ENCODE measurements at places on chromosomes 4 and X.

DNA sequence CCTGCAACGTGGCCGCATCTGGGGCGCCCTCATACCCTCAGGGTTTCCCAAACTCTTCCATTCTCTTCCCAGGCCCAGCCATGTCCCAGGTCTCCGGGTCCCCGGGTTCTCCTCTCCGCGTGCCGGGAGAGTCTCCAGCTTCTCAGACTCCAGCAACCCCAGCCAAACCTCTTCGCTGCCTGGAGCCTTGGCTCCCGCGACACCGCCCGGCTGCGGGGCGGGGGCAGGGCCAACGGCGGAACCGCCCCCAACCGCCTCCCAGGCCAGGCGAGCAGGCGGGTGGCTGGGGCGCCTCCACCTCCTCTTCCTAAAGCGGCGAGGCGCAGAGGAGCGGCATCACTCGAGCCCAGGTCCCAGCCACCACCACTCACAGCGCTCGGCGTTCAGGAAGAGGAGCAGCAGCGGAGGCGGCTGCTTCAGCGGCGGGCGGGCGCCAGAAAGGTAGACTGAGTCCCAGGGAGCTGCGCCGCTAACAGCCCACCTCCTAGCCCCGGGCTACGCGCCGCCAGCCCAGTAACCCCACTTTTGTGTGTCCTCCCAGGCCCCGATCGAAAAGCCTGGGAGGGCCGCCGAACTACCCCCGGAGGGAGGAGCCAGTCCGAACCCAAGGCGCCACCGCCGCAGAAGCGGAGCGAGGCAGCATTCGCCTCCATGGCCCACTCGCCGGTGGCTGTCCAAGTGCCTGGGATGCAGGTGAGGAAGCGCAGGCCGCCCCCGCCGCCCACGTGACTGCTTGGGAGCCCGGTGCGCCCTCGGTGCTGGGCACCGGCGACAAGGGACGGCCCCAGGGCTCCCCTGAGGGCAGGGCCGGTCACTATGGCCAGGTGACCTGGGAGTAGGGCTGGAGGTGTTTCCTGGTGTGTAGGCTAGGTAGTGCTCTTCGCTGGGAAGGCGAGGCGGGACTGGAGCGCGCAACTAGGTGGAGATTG, at the start of gene STK26:
STK26 (plus strand) TSS at position 336 of the 929 bp plus-strand sequence; CDS start at position 652, 316 bp downstream.
- DNase-seq, result peak; percentile 67

DNA sequence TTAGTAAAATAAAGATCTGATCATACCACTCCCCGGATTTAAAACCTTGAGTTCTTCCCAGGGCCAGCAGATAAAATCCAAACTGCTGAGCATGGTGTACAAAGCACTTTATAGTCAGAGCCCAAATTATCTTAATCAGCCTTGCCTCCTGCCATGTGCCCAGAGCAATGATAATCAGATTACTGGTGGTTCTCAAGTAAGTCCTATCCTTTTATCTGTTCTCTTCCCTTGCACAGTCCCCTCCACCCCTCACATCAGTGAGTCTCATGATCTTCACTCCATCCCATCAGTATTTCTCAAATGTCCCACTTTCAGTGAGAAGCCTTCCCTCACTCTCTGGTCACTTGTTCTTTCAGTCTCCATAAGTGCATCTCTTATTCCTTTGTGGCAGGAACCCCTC, 22.7 kb downstream of the INTS6L start:
- no peak for DNase-seq

DNA sequence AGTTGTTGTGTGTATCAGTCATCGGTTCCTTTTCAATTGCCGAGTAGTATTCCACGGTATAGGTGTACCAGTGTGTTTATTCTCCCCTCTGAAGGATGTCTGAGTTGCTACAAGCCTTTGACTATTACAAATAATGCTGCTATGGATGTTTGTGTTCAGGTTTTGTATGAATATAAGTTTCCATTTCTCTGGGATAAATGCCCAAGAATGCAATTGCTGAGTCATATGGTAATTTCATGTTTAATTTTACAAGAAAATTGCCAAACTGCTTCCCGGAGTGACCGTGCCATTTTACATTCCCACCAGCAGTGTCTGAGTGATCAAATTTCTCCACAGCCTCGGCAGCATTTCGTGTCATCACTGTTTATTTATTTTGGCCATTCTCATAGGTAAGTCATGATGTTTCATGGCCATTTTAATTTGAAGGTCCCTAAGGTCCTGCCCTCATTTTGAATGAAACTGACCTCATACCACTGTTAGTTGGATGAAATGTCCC, 73.9 kb downstream of the IRF2 start:
- DNase-seq, result no peak

DNA sequence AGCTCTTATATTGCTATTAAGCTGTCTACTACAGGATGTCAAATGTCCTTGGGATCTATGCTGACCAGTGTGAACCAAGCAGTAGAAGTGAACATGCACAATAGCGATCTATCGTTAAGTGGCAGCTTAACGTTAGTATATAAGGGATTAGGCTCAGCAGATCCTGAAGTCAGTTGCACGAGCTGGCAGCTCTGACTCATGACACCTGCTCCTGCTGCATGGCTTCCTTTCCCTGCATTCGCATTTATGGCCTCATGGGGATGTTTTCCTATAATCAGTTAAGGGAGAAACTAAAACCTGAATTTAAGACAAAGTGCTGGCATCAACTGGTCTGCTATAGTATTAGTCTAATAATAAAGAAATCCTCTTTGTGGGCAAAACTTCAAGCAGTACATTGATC, 12.7 kb upstream of the MCUB start:
- DNase-seq, result no peak

- DNase-seq, result no peak
Observed at GRCh38 chrX:18160369-18160768, 60.3 kb downstream of the BEND2 start.

All from stimulated activated CD4-positive, alpha-beta T cell treated with anti-CD3 and anti-CD28 coated beads, Interleukin-1b, Interleukin-23, amount 100 ng/mL, for 4 hours (primary cell).